ENCODE measurements at places on chromosomes 2 and 18. TPM values are rescaled to one million over a fixed set of nuclear protein-coding genes. Genes with fewer than 3 reads are reported as not detected.

RIF1 gene
- 49.5 TPM for total RNA-seq

FSIP2 gene
- total RNA-seq = 0.27 TPM

SOWAHC gene
- 16.0 TPM for total RNA-seq

NPHP1 gene
- 6.1 TPM for total RNA-seq

PPP4R1 gene
- 107 TPM for total RNA-seq

DOK6 gene
- total RNA-seq = 2.6 TPM

POTEI gene
- not detected for total RNA-seq

DNA sequence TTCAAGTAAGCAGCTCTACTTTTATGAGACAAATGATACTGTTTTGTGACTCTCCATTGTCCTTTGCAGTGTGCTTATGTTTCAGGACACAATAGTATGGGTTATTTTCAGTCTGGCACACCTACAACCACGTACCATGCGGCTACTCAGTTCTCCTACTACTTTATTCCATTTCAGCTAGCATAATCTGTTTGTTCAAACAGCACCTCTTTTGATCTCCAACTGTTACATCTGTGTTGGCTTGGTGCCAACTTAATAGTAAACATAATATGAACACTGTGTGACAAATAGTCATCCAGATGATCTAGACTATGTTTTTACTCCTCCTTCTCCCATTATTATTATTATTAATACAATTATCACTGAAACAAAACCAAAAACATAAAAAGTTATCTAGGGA is 40.5 kb downstream of the MYO3B start:
- no peak for DNase-seq

DNA sequence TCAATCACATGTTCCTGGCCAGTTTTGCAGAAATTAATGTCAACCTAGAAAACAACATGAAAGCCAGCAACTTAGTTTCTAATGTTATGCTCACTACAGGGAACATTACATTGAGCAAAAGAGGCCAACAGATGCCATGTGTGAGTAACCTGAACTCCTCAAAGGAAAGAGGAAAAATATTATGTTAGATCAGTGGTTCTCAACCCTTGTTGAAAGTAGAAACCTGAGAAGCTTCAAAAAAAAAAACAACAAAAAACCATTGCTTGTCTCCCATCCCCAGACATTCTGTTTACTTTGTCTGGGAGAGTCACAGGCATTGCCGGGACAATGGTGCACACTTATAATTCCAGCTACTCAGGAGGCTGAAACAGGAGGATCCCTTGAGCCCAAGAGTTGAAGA is 57.7 kb downstream of the METTL4 start:
- no peak for DNase-seq

GRCh38 chr2:1678609-1679008 is 65.7 kb downstream of the PXDN start:
- DNase-seq = no peak

- no peak for DNase-seq
Observed at GRCh38 chr2:95509408-95509807, 24.9 kb upstream of the TRIM43B start.

DNA sequence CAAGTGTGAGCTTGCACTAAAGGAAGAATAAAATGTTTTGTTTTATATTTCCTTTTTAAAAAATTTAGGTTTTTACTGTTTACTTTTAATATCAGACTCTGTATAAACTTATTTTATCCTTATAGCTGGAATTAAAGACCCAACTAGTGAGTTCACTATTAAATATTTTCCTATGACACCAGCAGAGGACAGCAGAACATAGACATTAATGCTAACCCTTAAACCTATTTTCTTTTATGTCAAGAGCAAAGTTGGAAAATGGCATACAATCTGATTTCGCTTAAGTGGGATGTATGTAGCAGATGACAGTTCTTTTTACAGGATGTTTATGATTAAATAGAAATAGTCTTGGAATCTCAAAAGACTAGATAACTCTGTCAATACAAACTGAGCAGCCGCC is 188.2 kb upstream of the XIRP2 start:
- no peak for DNase-seq

GRCh38 chr2:172430027-172430426 is 2.6 kb downstream of the ITGA6 start:
- DNase-seq = no peak

DNA sequence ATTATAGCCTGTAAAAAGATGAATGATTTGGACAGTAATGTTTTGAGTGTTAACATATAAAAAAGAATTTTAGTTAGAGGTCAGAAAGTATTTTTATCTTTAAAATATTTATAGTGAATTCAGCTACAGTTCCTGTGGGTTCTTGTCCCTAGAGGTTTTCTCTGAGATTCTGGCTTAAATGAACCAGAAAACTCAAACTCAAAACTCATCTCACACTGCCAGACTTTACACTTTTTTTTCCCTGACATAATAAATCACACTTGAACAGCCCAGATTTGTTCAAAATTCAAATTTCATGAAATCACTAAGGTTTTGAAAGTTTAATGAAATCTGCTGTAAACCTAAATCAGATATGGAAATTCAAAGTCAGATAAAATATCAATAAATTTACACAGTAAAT is 92.3 kb downstream of the KCNH7 start:
- DNase-seq = no peak

GRCh38 chr2:54083021-54083420 is 32.4 kb upstream of the ACYP2 start:
- DNase-seq = no peak

DNA sequence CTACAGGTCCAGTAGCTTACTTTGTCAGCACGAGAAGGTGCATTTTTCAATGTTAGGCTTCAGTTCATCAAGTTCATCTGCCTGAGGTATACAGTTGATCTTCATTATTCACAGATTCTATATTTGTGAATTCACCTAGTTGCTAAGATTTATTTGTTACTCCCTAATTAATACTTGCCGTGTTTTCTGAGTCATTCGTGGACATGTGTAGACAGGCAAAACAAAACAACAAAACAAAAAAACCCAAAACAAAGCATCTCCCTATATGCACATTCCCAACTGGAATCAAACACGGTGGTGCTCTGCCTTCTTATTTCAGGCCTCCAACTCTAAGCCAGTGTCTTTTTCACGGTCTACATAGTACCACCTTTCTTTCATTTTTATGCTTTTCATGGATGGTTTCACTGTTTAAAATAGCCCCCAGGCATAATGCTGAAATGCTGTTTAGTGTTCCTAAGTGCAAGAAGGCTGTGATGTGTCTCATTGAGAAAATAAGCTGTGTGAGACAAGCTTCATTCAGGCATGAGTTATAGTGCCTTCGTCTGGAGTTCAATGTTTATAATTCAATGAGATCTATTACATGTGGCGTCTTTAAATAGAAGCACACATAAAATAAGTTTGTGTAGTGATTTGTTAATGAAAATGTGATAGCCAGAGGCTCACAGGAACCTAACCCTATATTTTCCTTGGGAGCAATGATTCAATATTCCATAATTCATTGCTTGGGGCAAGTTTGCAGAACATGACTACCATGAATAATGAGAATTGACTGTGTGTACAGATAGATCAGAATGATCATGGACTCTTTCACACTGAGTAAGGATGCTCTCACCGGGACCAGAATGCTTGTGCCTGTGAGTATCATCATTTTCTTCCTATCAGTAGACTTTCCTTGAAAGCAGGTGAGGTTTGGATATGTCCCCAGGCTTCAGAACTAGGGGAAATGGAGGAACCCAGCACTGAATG is 24.6 kb downstream of the ITGB6 start:
- DNase-seq = no peak

GRCh38 chr18:54086863-54087262 is 137.6 kb downstream of the MBD2 start:
- DNase-seq = no peak

DNA sequence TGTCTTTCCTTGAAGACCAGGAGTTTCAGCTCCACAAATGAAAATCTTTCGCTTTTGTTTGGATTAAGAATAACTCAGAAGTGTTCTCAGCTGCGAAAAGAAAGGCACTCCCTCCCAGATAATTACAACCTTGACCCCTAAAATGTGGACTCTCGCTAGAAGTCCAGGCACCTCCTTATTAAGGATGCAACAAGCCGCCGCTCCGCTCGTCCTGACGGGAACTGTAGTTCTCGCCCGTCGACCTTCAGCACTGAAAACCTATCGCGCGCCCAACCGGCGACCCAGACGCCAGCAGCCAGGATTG is 559 bp downstream of the IMMT start:
- DNase-seq = no peak

DNA sequence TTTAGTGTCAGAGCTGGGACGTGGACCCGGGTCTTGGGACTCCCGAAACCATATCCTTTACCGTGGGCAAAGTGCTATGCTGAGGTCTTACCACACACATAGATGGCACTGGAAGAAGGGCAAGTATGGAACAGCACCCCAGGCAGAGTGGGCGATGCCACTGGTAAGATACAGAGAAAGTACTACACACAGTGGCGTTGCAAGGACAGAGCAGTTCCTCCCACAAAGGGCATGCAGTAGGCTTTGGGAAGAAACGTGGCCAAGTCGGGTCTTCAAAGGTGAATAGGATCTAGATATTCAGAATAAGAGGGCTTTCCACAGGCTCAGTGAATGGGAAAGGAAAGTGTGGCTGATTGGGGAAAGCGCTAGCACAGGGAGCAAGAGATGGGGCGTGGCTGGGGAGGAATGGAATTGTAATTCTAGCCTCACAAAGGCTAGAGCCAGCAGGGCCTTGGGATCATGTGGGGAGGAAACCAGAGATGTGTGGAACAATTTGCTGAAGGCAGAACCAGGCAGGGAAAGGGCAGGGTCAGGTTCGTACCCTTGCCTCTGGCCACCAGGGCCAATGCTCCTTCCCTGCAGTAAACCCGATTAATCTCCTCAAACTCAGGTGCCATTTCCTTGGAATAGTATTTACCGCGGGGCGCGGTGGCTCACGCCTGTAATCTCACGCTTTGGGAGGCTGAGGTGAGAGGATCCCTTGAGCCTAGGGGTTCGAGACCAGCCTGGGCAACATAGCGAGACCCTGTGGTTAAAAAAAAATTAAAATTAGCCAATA is 36.0 kb downstream of the PCBP1 start:
- peak; percentile 59 for DNase-seq

DNA sequence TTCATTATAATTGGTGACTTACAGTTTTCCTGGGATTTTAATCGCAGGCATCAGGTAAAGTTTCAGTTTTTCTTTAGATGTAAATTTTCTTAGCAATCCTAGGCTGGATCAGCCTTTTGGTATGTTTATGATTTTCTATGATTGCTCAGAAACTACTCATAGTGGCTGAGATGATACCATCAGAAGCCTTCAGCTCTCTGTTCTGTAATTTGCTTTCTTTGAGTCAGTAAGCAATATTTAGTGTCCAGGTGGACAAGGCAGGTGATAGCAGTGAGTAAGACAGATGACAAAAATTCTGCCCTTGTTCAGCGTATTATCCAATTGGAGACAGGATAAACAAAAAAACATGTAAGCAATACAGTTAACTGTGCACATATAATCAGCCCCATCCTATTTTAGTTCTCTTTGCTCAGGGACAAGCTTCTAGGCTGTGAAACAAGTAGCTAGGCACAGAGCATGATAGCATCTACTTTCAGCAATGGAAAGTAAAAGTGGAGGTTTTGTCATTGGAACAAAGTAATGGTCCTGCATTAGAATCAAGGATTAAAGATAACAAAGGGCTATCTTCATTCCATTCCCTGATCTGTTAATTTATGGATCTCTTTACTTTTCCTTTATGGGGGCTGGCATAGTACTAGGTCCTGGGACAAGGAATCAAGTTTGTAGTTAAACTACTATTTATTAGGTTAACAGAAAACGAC is 100.8 kb downstream of the EPC2 start:
- no peak for DNase-seq

DNA sequence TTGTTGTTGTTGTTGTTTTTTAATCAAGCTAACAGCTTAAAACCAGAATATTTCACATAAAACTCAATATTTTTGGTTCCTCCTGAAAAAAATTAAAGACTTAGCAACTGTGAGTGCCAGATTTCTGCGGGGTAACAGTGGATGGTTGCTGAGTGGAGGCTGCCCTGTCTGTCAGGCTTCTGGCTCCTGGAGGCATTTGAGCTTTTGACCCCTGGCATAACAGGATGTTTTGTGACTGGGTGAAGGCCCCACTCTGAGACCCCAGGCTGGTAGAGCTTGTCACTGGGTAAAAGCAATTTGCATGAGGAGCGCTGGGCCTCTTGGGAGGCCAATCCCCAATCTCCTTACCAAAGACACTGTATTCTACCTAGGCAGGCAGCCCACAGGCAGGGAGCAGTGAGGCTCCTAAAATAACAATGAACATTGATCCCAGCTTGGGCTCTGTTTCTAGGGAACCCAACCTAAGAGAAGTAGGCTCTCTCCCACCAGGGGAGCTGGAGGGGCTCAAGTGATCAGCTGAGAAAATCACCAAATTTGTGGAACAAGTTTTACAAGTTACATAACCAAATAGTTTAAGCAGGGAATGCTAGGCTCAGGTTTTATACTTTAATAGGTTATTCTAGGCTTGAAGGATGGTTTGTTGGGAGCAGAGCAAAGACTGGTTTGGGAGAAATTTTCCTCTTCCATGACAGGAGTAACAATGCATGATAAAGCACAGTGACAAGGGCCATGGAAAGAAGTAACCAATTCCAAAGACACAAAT is 5.9 kb upstream of the SPRED2 start:
- no peak for DNase-seq
